ENCODE measurements at places on chromosomes 7 and 10. TPM values are rescaled to one million over a fixed set of nuclear protein-coding genes. Genes with fewer than 3 reads are reported as not detected.

GRCh38 chr10:78658645-78659597, 409.8 kb upstream of the ZMIZ1 start:
- H3K4me1 ChIP-seq: no peaks in the 10 kb centered on the region
- no peaks in the 10 kb centered on the region for H3K36me3 ChIP-seq
- H3K27ac ChIP-seq: no peak overlapping the region
- no peak for DNase-seq
- H3K4me3 ChIP-seq: no peak overlapping the region

DNA sequence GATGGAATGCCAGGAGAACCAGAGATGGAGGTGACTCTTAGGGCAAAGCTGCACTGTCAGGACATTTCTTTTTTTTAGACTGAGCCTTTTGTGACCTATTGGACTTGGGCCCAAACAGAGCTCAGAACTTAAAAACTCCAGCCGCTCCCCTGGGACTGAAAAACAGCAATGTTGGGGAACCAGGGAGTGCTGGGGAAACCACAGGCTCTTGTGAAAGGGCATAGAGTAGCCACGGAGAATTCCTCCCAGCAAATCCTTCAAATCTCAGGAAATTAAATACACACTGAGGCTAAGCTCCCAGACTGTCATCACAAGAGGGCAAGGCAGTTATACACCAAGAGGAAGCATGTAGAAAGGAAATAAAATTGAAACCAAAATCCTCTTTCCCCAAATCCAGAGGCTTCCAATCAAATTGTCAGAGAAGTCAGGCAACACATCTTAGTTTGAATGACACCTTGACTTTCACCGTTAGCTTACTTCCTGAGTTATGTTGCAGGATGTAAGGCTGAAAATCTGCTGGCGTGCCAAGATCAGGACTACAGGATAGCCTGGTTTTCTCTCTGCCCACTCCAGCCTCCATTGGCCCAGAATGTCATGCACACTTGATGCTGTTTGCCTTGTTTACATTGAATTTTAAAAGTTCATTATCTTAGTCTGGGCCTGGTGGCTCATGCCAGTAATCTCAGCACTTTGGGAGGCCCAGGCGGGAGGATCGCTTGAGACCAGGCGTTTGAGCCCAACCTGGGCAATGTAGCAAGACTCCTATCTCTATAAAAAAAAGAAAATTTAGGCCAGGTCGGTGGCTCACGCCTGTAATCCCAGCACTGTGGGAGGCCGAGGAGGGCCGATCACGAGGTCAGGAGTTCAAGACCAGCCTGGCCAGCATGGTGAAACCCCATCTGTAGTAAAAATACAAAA, 2.6 kb upstream of the RFC2 start:
- H3K36me3 ChIP-seq: no peaks in the 10 kb centered on the region
- H3K4me3 ChIP-seq: no peak overlapping the region
- H3K27me3 ChIP-seq: no peaks in the 10 kb centered on the region
- peak; percentile 34 for DNase-seq

- no peak overlapping the region for H3K27ac ChIP-seq
- H3K27me3 ChIP-seq: peaks cover 4% of the 10 kb centered on the region
- DNase-seq: no peak
- H3K4me3 ChIP-seq: no peak overlapping the region
- no peaks in the 10 kb centered on the region for H3K36me3 ChIP-seq
These were observed 6.4 kb upstream of the IRF5 start for GRCh38 chr7:128931190-128931798.

- H3K27me3 ChIP-seq: no peaks in the 10 kb centered on the region
- H3K27ac ChIP-seq: no peak overlapping the region
- peaks cover 13% of the 10 kb centered on the region for H3K4me1 ChIP-seq
- H3K4me3 ChIP-seq: no peak overlapping the region
These were observed 17.3 kb downstream of the CAMK2B start for GRCh38 chr7:44307905-44308595.

DNA sequence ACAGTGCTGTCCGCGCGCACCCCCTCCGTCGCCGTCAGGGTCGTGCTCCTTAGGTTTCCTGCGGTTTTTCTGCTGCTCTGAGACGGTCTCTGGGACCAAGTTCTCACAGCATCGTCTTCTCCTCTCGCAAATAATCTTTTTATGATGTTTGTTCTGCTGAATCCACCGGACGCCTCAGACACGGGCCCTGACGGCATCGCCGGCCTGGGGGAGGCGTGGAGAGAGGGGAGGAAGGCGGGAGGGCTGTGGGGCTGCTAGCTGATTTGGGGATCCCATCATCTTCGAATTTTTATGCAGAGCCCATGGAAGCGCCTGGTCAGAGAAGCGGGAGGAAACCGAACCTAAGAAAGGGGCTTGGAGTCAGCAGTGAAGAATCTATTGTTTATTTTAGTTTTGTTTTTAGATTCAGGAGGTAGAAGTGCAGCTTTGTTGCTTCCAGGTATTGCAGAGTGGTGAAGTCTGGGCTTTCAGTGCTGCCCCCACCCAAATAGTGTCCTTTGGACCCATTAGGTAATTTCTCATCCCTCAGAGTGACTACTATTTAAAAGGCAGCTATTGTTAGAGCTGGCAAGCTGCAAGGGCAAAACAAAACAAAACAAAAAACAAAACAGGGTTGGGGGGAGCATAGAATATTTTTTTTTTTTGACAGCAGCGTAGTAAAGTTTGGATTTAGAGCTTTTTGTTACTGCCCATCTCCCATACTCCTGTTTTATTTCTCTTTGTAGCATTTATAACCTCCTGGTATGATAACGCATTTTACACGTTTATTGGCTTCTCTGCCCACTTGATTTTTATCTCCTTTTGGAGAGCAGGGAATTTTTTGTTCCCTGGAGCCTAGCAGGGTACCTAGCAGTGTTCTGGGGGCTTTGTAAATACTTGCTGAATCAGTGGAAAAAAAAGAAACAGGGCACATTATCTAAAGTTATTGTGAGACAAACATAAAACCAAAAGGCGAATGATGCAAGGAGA, 92.6 kb downstream of the SPAG6 start:
- H3K27ac ChIP-seq: peak overlapping the region; percentile 89
- DNase-seq: no peak
- H3K4me3 ChIP-seq: peak overlapping the region; percentile 31
- H3K36me3 ChIP-seq: no peaks in the 10 kb centered on the region

GRCh38 chr10:101669181-101669580, 25.8 kb downstream of the FBXW4 start:
- no peak for DNase-seq
- no peaks in the 10 kb centered on the region for H3K27me3 ChIP-seq
- H3K4me3 ChIP-seq: no peak overlapping the region
- H3K36me3 ChIP-seq: no peaks in the 10 kb centered on the region
- no peaks in the 10 kb centered on the region for H3K4me1 ChIP-seq
- no peak overlapping the region for H3K27ac ChIP-seq

- no peak overlapping the region for H3K4me3 ChIP-seq
- no peaks in the 10 kb centered on the region for H3K4me1 ChIP-seq
- no peak for DNase-seq
- no peaks in the 10 kb centered on the region for H3K36me3 ChIP-seq
- no peaks in the 10 kb centered on the region for H3K27me3 ChIP-seq
These were observed 165.7 kb downstream of the SEMA3D start for GRCh38 chr7:85021101-85021704.

DNA sequence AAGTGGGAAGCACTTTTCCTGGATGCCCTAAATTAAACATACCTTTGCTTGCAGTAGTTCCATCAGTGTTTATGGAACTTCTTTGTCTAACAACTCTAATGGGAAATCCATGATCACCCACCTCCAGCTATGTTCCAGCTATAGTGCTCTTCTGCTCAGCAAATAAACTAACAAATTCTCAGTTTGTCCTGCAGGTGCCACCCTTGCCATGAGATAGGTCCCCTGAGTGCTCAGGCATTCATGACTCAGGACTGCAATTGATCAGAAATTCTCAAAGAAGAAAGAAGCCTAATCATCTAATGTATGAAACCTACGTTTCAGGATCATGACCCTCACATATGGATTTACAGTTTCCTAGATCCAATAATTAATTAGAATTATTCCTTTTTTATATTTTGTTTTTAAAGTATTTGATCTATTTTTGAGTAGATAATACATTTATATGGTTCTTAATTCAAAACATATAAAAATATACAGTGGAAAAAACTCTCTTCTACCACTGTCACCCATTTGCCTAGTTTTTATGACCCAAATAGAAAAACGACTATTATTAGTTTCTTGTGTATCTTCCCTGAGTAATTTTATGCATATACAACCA, 48.7 kb upstream of the DYNC1I1 start:
- H3K27ac ChIP-seq: no peak overlapping the region
- no peaks in the 10 kb centered on the region for H3K36me3 ChIP-seq
- H3K4me3 ChIP-seq: no peak overlapping the region
- peaks cover 11% of the 10 kb centered on the region for H3K27me3 ChIP-seq

Gene IFIT1
- total RNA-seq: 85.7 TPM

Gene IDI2
- total RNA-seq: not detected

DNA sequence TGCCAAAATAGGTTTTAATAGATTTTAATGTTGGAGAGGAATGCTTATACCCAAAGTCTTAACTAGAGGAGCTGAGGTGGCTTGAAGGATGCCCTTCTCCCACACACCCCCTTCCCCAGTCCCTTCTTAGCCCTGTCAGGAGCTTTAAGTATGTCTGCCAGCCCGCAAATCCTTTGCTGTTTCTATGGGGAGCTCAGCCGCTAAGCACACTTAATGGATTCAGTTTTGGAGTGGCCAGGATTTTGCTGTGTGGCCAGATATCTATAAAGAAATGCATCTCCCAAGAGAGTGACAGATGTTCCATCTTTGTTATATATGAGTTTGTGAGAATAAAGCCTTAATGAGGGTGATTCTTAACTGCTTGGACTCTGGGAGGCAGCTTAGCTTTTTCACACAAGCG, 152.9 kb upstream of the ZNF32 start:
- H3K4me1 ChIP-seq: no peaks in the 10 kb centered on the region
- H3K27me3 ChIP-seq: no peaks in the 10 kb centered on the region
- no peak overlapping the region for H3K4me3 ChIP-seq
- DNase-seq: no peak

GRCh38 chr7:42893346-42894240, 18.3 kb downstream of the C7orf25 start:
- no peaks in the 10 kb centered on the region for H3K36me3 ChIP-seq
- H3K27ac ChIP-seq: no peak overlapping the region
- H3K4me1 ChIP-seq: peaks cover 4% of the 10 kb centered on the region

- no peaks in the 10 kb centered on the region for H3K27me3 ChIP-seq
- no peaks in the 10 kb centered on the region for H3K36me3 ChIP-seq
- no peaks in the 10 kb centered on the region for H3K4me1 ChIP-seq
- no peak for DNase-seq
- no peak overlapping the region for H3K27ac ChIP-seq
These were observed 76.8 kb downstream of the HGF start for GRCh38 chr7:81693080-81693479.

- H3K4me1 ChIP-seq: no peaks in the 10 kb centered on the region
- no peaks in the 10 kb centered on the region for H3K36me3 ChIP-seq
- H3K4me3 ChIP-seq: no peak overlapping the region
- H3K27me3 ChIP-seq: peaks cover 21% of the 10 kb centered on the region
- H3K27ac ChIP-seq: no peak overlapping the region
These were observed 84.3 kb upstream of the INSIG1 start for GRCh38 chr7:155213385-155213784.

- H3K27ac ChIP-seq: no peak overlapping the region
- peaks cover 22% of the 10 kb centered on the region for H3K4me1 ChIP-seq
- no peak overlapping the region for H3K4me3 ChIP-seq
- no peak for DNase-seq
These were observed 2.4 kb upstream of the PSMG3 start for GRCh38 chr7:1572111-1572822.

DNA sequence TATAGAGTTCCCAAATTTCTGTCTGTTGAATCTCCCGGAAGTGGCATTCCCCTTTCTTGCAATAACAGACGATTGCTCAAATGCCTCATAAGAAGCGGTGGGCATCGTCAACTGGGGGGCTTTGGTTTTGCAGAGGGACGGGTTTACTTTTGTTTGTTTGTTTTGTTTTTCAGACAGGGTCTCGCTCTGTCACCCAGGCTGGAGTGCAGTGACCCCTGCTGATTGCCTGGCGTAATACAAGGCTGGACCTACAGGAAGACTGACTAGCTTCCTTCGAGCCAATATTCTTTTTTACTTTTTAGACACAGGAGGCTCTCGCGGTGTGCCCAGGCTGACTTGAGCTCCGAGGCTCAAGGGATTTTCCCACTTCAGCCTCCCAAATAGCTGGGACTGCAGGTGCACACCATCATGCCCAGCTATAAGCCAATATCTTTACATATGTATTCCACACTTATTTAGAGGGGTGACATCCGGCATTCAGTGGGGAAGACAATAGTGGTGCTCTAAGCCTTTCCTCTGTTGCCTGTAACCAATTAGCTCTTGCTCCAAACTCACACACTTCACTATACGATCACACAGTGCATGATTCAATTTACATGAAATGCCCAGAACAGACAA, 58.1 kb downstream of the FHIP2A start:
- DNase-seq: no peak
- H3K4me3 ChIP-seq: no peak overlapping the region
- no peak overlapping the region for H3K27ac ChIP-seq
- no peaks in the 10 kb centered on the region for H3K27me3 ChIP-seq

DNA sequence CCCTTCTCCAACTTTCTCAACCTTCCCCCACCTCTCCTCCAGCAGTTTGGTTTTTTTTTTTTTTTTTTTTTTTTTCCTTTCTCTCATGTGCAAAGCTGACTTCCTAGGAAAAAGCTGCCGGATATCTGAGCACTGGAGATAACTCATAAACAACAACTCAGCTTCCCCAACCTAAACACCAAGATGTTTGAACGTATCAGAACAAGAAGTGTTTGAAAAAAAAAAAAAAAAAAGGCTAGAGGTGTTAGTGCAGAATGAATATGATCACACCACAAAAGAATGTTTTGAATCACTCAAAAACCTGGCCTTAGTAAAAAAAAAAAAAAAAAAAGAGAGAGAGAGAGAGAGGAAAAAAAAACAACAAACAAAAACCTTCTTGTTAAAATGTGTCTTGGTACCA, 11.2 kb downstream of the GATA3 start:
- H3K36me3 ChIP-seq: no peaks in the 10 kb centered on the region
- H3K27me3 ChIP-seq: no peaks in the 10 kb centered on the region
- no peak overlapping the region for H3K27ac ChIP-seq
- H3K4me3 ChIP-seq: no peak overlapping the region
- DNase-seq: no peak

GRCh38 chr7:106063024-106063423, 49.1 kb downstream of the SYPL1 start:
- peaks cover 22% of the 10 kb centered on the region for H3K4me1 ChIP-seq
- no peak for DNase-seq
- no peak overlapping the region for H3K27ac ChIP-seq
- H3K36me3 ChIP-seq: no peaks in the 10 kb centered on the region

Gene CWF19L1
- 15.7 TPM for total RNA-seq

- H3K27me3 ChIP-seq: no peaks in the 10 kb centered on the region
- H3K4me1 ChIP-seq: no peaks in the 10 kb centered on the region
- H3K36me3 ChIP-seq: no peaks in the 10 kb centered on the region
- no peak for DNase-seq
- no peak overlapping the region for H3K27ac ChIP-seq
These were observed 105.7 kb downstream of the HBP1 start for GRCh38 chr7:107274506-107274905.

- peaks cover 10% of the 10 kb centered on the region for H3K4me1 ChIP-seq
- H3K4me3 ChIP-seq: no peak overlapping the region
- no peak for DNase-seq
- no peaks in the 10 kb centered on the region for H3K27me3 ChIP-seq
These were observed 84.4 kb downstream of the LHPP start for GRCh38 chr10:124546055-124546369.
